ENCODE measurements at places on chromosomes 1 and 21.

- DNase-seq, result no peak
Observed at GRCh38 chr1:154847891-154848290, 22.2 kb downstream of the KCNN3 start.

DNA sequence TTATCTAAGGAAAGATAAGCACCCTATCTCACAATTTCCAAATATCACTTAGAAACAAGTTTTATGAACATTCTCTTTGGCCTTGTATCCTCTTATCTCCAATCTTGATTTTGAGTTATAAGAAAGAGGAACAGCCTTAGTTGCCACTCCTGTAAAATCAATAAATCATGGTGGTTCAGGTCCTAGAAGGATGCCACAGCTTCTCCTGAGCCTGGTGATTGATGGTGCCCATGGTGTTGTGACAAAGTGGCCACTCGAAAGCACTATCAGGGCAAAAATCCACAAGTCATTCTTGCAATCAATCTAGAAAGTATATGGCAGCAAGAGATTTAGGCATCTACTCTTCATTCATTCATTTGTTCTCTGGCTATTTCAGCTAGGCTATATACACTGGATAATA lies 27.8 kb downstream of the GBP6 start:
- no peak for DNase-seq

- no peak for DNase-seq
Observed at GRCh38 chr1:203177470-203178039, 1.9 kb upstream of the MYBPH start.

DNA sequence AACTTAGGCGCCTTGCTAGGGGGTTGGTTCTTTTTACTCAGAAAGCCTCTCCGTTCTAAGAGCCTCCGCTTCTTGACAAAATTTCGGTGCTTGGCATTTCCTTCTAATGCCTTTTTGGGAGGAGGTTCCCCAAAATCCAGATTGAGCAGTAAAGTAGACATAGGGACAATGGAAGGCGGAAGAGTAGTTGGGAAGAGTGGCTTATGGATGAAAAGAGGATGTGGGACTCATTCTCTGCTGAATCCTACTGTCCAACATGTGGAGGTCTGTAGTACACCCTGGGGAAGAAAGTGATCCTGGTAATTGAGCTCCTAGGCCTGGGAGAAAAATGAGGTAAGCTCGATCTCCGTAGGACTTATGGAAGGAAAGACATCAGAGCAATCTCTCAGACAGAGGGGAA lies 777 bp upstream of the METTL25B start:
- DNase-seq, result no peak

GRCh38 chr1:111754984-111755330 lies 744 bp upstream of the DDX20 start:
- DNase-seq, result peak; percentile 56

- DNase-seq, result no peak
Observed at GRCh38 chr1:32998064-32998463, 33.5 kb upstream of the RNF19B start.

GRCh38 chr1:236639686-236640085 lies 35.4 kb upstream of the HEATR1 start:
- DNase-seq, result no peak

GRCh38 chr1:154879038-154879421 lies 8.9 kb upstream of the KCNN3 start:
- no peak for DNase-seq

- DNase-seq, result peak; percentile 37
Observed at GRCh38 chr1:113835686-113836290, 23.5 kb upstream of the RSBN1 start.

DNA sequence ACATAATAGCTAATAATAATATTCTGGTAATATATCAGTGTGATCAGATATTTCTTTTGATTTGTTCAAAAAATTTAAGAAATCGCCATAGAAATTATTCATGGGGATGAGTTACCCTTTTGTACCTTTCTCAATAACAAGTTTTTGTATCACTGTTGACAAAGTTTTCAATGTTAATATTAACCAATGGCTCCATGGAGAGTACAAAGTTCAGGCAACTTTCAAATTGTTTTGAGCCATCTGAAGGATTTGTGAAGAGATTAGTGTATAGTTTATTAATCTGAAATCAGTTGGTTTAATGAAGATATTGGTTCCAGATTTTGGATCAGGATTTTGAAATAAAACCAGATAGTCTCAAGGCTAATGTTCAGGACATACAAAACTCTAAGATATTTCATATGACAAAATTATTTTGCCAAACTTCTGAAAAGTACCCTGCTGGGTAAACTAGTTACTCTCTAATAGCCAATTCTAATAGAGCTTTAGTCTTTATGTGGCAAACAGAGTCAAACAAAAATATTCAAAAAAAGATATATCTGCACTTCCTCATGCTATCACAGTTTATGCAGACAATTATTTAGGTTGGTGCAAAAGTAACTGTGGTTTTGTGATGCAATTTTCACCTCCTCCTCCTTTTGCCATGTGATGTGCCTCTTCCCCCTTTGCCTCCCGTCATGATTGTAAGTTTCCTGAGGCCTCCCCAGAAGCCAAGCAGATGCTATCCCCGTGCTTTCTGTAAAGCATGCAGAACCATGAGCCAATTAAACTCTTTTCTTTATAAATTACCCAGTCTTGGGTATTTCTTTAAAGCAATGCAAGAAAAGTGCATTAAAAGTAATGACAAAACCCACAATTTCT lies 1105.0 kb downstream of the PLA2G4A start:
- DNase-seq, result no peak

DNA sequence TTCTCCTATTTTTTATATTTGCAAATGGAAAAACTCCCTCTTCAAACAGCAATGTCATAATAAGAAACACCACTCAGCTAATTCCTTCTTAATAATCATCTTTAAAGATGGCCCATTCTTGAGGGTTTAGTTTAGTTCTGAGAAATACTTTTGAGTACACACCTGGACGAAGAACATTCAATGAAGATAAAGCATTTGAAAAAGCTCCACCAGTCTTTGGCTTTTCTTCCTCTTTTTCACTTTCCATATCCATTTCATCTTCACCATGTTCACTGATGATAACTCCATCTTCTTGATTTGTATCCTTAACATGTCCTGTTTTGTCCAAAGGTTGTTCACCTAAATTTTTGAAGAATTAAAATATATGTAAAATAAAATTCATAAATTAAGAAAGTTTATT lies 7.4 kb downstream of the PAXBP1 start:
- no peak for DNase-seq

GRCh38 chr1:183583466-183583865 lies 6.8 kb downstream of the NCF2 start:
- no peak for DNase-seq

DNA sequence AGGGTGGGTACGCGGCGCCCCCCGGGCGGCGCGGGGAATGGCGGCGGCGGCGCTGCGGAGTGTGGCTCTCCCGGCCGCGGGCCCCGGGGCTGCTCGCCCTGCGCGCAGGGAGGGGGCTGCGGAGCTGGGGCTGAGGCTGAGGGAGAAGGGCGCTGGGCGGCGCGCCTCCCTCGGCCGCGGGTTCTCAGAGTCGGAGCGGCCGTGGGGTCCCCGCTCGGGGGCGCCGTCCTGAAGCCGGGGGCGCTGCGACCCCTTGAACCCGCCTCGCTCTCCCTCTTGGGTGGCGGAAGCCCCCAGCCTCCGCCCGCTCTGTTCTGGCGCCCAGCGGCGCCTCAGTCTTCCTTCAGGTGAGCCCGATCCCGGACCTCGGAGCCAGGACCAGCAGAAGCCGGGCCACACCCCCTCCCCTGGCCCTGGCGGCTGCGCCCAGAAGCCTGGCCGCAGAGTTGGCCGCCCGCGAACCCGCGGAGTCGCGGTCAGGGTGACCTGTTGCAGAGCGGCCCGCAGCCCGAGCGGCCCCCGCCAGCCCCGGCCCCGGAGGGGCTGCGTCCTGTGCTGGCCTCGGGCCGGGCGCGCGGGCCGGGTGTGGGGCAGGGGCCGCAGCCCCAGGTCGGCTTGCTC lies 532 bp downstream of the RALGPS2 start:
- DNase-seq, result peak; percentile 57

DNA sequence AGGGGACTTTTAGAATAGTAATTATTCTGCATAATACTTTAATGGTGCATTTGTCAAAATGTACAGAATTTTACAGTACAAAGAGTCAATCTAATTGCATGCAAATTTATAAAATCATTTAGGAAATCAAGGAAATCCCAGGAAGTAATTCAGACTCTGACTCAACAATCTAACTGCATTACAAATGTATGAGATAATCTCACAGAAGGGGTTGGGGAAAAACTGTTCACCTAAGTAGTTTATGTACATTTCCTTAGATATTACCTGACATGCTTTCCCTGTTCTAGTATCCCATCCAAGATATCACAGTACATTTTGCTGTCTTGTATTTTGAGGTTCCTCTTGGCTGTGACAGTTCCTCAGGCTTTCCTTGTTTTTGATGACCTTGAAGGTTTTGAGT lies 4.7 kb downstream of the CRB1 start:
- DNase-seq, result no peak

GRCh38 chr21:15564907-15565306 lies 164.9 kb upstream of the USP25 start:
- no peak for DNase-seq

DNA sequence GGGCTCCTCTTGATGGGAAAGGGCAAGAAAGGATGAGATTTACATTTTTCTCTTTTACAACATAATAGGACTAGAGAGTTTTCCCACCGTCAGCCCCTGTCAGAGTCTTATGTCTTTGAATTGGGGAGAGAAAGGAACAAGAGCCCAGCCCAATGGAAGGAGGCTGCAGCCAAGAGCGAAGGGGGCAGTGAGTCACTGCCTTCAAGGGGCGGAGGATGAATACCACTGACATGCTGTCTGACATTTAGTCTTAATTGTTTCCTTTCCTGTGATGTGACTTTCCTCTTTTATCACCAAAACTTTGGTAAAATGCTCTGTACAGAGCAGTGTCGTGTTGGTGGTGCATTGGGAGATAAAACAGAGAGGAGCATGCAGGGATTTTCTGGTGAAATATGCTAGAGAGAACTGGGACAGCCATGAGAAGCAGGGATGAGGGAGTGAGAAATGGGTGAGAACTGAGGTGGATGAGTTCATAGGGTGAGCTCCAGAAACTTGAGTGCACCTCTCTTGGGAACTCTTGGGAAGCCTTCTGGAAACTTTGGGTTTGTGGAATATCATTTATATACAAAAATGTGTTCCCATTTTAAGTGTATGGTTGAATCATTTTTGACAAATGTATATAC lies 179.9 kb upstream of the FGGY start:
- DNase-seq, result no peak

DNA sequence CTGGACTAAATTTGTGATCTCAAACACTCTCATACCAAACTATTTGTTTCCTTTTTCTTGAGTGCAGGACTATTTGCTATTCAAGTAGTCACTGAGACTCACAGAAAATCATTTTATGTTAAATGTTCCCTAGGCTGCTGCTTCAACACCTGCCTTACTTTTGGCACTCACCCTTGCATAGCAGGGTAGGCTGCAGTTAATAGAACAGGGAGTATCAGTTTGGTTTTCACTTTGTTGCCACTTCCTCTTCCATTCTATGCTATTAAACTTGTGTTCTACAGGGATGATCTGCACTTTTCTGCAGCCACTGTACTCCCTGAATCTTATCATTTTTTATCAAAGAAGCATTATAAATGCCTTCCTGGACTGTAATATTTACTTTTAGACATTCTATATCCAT lies 148.7 kb upstream of the PRMT6 start:
- DNase-seq, result no peak

DNA sequence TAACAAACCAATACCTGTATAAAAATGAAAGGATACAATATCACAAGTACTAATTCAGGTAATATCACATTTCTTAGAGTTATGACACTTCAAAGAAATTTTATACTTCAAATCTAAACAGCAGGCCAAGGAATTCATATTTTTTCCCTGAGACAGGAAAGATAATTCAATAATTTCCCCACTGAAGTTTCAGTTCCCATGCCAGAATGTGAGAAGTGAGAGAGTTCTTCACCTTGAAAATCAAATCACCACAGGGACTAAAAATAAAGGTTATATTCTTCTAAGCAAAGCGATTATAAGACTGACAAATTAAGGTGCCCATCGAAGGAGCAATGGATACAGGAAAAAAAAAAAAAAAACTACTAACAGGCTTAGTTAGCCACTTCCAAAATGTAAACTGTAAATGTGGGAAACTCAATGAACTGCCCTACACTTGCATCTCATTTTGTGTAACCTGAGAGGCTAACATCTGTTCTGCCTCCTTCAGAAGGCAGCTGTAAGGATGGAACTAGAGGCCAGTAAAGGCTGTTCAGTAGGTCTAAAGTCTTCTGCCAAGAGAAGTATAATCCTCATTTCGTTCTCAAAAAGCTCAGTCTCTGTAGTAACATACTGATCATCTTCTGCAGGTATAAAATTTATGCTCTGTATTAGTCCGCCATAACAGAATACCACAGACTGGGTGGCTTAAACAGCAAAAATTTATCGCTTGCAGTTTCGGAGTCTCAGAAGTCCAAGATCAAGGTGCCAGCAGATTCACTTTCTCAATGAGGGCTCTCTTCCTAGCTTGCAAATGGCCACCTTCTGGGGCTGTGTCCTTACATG lies 127.8 kb downstream of the RERE start:
- DNase-seq, result no peak

DNA sequence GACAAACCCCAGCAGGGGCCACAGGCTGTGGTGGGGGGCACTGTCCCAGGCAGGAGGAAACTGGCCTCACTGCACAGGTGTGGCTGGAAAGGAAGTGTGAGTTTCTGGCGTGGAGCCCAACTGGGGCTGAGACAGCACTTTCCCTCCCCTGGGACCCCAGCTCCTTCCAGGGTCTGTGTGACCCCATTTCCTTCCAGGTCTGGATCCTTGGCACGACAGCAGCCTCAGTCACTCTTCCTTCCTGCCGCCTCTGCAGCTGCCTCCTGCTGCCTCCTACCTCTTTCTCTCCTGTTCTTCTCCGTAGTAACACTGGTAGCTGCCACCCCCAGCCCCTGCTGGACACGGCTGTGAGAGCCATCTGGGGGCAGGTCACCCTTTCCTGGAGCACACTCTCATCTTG lies 88.0 kb downstream of the SIK1 start:
- no peak for DNase-seq

GRCh38 chr1:34682452-34683223 lies 72.2 kb upstream of the GJB5 start:
- DNase-seq, result no peak

GRCh38 chr1:53511933-53512806 lies 53.0 kb downstream of the DMRTB1 start:
- DNase-seq, result no peak

- DNase-seq, result no peak
Observed at GRCh38 chr1:178581351-178582303, 68.7 kb downstream of the TEX35 start.

GRCh38 chr1:208520438-208521099 lies 276.4 kb upstream of the PLXNA2 start:
- DNase-seq, result no peak

DNA sequence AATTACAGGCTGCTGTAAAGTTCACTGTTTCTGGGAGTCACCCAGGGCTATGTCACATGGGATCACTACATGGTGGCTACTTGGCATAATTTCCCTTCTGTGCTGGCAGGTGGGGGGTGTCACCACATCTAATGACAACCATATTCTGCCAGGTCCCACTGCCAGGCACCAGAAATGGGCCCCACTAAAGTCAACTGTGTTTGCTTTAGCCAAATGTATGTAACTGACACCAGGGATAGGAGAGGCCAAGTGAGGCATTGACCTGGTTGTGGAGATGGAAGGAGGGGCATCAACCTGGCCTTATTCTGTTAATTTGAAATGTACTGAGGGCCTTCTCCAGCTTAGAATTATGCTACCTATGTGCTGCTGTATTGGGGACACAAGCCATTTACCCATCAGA lies 370.6 kb upstream of the PROX1 start:
- no peak for DNase-seq

GRCh38 chr1:246107516-246108277 lies 399.4 kb downstream of the SMYD3 start:
- no peak for DNase-seq
